ENCODE measurements at places on chromosomes 16 and 17. TPM values are rescaled to one million over a fixed set of nuclear protein-coding genes. Genes with fewer than 3 reads are reported as not detected.

Gene HOXB2
- 0.16 TPM for total RNA-seq

Gene TRIM65
- 11.9 TPM for total RNA-seq

Gene KRT222
- total RNA-seq, result 3.6 TPM

Gene NT5M
- 5.6 TPM for total RNA-seq

Gene ZSCAN10
- not detected for total RNA-seq

Gene CD300LG
- total RNA-seq, result not detected

Gene PGAP3
- total RNA-seq, result 8.9 TPM

Gene CNTNAP4
- 31.7 TPM for total RNA-seq

Gene ABCC12
- total RNA-seq, result 1.2 TPM

Gene HSD17B1
- 0.62 TPM for total RNA-seq

Gene HDAC5
- total RNA-seq, result 101 TPM

Gene SLC16A5
- total RNA-seq, result 1.4 TPM

Gene DOC2B
- total RNA-seq, result 15.6 TPM

Gene CDRT15
- total RNA-seq, result not detected

Gene AGRP
- total RNA-seq, result not detected

Gene KRT31
- total RNA-seq, result 0.47 TPM

Gene PHLPP2
- 27.0 TPM for total RNA-seq

Gene MT1E
- total RNA-seq, result 12.8 TPM

Gene KRT16
- not detected for total RNA-seq

Gene KRTAP4-4
- not detected for total RNA-seq

Gene PPL
- total RNA-seq, result 0.31 TPM

Gene C1QL1
- 4.1 TPM for total RNA-seq

Gene KRT27
- not detected for total RNA-seq

Gene HS3ST3A1
- 0.16 TPM for total RNA-seq

Gene TBC1D3I
- total RNA-seq, result 0.62 TPM

Gene AANAT
- total RNA-seq, result not detected

Gene ENPP7
- total RNA-seq, result not detected

Gene PERCC1
- total RNA-seq, result not detected

Gene FGF11
- total RNA-seq, result 18.2 TPM

Gene TAC4
- not detected for total RNA-seq

Gene NKD1
- total RNA-seq, result 2.2 TPM

Gene C16orf46
- total RNA-seq, result 1.4 TPM

Gene SHPK
- total RNA-seq, result 10.0 TPM

Gene WNT9B
- total RNA-seq, result not detected

Gene SEC14L5
- total RNA-seq, result 0.47 TPM

Gene CHST4
- not detected for total RNA-seq

Gene HID1
- 13.7 TPM for total RNA-seq
